ENCODE measurements at places on chromosomes 2 and 18.

DNA sequence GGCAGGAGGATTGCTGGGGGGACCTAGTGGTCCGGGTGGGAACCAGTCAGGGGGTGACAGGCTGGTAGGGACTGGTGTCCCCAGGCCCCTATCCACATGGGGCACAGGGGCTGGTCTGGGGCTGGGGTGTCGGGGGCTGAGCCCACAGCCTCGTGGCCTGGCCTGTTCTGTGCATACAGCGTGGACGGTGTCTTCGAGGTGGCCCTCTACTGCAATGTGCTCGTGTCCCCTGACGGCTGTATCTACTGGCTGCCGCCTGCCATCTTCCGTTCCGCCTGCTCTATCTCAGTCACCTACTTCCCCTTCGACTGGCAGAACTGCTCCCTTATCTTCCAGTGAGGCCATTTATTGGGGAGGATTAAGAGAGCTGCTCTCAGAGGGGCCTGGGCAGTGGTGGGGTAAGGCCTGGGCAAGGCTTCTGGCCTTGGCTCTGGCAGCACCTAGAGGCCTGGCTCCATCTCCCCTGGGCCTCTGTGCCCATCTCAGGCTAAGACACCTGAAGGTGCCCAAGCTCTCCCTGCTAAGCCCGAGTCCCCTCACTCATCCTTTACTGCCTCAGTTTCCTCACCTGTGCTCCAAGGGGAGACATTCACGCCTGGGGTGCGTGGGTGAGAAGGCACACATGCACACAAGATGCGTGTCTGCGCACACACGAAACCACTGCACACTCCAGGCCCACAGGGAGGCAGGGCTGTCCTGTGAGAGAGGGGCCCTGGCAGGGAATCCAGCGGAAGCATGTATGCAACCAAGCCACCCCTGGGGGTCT is 1.9 kb downstream of the CHRNG start:
- DNase-seq: peak; percentile 11

GRCh38 chr2:238924032-238924431 is 76.1 kb downstream of the TWIST2 start:
- no peak for DNase-seq

DNA sequence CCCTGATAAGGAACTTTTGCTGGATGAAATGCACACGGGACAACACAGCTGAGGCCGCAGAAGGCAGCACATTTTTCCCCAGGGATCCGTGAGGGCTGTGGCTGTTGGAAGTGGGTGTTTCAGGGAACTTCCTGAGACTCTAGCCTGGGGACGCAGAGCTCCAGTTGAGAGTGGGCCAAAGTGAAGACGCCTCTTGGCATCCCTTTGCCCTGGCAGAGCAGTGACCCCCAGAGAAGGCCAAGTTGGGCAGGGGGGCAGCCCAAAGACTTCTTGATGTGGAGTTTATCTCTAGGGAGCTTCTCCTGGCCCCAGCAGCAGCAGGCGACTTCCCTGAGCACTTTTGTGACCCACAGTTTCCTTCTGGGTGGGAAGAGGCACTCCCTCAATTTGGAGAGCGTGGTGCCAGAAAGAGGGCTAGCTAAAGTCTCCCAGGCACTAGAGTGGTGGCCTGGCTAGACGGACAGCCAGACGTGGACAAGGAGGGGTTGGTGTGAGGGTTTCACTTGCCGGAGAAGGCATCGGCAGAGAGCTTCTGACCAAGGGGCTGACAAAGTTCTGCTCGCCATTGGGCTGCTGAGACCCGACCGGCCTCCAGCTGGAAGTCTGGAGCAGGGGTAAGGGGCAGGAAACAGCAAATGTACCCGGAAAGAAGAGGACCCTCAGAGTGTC is 108.8 kb downstream of the ACKR3 start:
- peak; percentile 1 for DNase-seq

- DNase-seq: no peak
Observed at GRCh38 chr18:59996370-59996966, 96.7 kb downstream of the PMAIP1 start.

- no peak for DNase-seq
Observed at GRCh38 chr2:230874456-230874855, 9.7 kb downstream of the ITM2C start.

DNA sequence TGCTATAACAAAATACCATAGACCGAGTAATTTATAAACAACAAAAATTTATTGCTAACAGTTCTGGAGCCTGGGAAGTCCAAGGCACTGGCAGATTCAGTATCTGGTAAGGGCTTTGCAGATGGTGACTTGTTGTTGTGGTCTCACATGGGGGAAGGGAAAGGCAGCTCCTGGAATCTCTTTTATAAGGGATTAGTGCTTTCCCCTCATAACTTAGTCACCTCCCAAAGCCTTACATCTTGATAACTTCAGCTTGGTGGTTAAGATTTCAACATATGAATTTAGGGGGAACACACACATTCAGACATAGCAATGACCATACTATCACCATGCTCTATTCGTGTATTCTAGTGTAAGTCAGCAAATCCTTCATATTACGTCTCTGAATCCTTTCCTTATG is 447.6 kb upstream of the TCF4 start:
- DNase-seq: no peak

- DNase-seq: no peak
Observed at GRCh38 chr2:217805668-217806481, 196.9 kb downstream of the TNS1 start.

DNA sequence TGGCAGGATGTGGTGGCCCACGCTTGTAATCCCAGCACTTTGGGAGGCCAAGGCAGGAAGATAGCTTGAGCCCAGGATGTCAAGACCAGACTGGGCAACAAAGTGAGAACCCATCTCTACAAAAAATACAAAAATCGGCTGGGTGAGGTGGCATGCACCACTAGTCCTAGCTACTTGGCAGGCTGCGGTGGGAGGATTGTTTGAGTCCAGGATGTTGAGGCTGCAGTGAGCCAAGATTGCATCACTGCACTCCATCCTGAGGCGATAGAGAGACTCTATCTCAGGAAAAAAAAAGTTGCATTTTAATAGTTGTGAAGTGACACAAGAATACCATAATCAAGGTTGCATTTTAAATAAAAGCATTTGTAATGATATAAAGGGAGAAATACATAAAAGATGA is 124.1 kb upstream of the SLC38A11 start:
- no peak for DNase-seq

- no peak for DNase-seq
Observed at GRCh38 chr2:30741576-30741975, 65.7 kb downstream of the CAPN13 start.

- no peak for DNase-seq
Observed at GRCh38 chr2:5352286-5352685, 339.9 kb upstream of the SOX11 start.

- no peak for DNase-seq
Observed at GRCh38 chr2:149363958-149364357, 33.6 kb downstream of the LYPD6 start.

DNA sequence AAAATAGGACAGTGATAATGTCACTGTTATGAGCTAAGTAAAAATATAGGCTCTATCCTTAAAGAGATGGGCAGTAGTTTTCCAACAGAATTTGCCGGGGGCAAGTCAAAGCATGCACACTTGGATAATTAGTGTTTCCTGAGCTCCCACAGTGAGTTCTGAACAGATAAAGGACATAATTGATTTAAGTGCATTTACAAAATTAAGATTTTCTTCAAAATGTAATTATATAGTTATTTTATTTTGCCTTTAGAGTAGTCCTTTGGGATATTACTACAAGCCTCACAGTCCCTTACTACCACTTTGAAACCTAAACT is 107.6 kb downstream of the RAPGEF4 start:
- no peak for DNase-seq

DNA sequence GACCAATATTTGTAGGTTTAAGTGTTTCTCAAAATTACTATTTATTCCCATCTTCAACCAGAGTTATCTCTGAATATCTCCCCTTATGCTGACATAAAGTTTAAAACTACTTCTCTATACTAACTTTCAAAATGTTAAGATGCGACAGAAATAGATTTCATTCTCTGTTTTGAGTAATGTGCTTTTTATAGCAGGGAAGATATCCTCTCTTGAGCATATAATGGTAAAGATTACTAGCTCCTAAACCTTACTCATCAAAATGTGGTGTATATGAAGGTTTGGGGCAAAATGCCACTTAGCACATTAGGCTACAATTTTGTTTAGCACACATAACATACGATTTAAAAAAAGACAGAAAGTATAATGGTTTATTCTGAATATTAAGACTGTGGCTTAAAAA is 54.4 kb downstream of the CWC22 start:
- DNase-seq: no peak

GRCh38 chr18:8841781-8842485 is 136.6 kb downstream of the MTCL1 start:
- no peak for DNase-seq

DNA sequence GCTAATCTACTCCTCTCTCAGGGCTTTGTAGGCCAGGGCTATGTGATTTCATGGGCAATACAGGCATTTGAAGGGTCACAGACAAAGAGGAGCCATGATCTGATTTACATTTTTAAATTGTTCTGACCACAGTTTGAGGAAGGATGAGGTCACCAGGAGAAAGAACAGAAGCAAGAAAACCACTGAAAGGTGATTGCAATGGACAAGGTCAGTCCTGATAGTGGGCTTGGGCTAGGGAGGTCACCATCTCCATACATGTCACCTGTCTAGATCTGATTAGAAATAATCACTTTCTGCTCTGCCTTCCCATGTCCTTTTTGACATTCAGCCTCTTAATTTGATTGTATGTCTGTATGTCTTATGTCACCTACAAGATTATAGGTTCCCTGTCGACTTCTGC is 248.9 kb upstream of the CWC22 start:
- no peak for DNase-seq

- no peak for DNase-seq
Observed at GRCh38 chr2:232798187-232798586, 21.8 kb upstream of the KCNJ13 start.

DNA sequence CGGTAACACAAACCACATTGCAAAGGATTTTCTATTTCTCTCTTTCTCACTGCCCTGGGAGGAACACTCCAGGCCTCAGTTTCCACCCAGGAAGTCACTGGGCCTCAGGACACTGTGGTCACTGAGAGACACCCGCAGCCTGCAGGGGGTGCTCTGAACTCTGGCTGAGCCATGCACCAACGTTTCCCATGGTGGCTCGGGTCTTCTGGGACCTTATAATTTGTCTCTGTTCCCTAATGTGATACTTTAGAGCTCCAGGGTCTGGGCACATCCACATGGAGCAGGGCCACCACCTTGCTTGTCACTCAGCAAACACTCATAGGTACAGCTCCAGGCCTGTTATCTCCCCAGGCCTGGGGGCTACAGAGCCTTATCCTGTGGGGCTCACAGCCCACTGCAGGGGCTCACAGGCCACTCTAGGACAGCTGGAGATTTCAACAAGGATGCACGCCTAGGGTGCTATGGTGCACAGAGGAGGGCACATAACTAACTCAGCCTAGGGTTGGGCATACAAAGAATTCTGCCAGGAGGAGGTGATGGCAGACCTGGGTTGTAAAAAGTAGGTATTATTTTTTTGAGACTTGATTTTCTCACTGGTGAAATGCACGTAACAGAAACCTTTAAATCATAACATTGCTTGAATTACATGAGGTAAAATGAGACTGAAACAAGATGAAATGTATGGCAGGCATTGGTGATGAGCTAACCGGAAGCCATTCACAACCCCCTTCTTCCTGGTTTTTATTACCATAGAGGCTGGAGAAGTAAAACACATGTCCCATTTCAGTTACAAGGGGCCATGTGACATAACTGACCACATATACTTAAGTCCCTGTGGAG is 3.0 kb upstream of the HS1BP3 start:
- no peak for DNase-seq

GRCh38 chr18:12455496-12455895 is 47.8 kb downstream of the PRELID3A start:
- DNase-seq: no peak

DNA sequence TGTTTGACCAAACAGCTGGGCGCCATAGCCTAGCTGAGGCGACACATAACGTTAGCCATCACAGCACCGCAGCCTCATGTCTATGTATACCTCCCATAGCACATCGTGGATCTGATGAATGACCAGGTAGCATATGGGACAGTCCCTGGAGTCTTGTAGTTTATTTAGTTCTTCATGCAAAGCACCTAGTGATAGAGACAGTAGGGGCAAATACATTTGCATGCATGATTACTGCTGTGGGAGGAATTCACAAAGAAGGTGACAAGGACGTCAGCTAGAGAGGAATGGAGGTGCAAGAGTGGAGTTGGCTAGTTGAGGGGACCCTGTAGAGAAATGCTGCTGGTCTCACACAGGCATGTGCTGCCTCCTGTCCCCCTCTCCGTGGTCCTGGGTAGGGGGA is 478.9 kb upstream of the HS6ST1 start:
- DNase-seq: no peak

GRCh38 chr2:145155196-145155595 is 635.3 kb upstream of the ZEB2 start:
- no peak for DNase-seq

DNA sequence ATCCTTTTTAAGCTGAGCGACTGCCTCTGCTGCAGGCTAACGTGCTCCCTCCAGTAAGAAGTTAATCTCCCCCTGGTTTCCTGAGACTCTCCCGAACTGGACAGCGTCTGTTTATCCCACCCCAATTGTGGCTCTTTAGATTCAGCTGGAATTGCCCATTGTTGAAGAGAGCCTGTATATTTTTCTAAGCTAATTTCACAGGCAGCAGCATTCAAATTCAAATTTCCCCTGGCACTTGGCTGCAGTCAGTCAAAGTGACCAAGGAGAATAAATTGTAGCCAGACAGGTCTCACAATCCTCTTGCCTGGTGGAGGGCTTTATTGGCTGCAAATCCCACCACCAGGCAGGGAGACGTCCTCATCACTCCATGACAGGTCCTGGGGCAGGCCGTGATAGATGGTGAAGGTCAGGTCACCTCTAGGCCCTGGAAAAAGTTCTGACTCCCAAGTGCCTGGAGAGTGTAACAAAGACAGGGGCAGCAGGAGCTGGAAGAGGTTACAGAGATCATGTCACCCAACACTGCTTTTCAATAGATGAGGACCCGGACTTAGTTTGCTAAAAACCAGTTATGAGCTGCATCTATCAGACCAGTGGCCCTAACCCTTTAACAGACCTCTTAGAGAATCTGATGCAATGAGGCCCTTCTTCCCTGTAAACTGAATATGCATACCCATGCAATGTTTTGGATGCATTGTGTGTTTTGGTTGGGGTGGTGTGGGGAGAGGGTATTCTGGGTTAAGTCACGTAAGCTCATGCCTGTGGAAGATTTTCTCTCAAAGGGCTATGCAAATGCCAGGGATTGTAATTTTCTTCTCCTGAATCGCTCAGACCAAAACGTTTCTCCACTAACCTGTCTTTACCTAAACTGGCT is 32.3 kb upstream of the C18orf32 start:
- no peak for DNase-seq

All from uterus (tissue), 4 donors.